H7 (cell line): ENCODE measurements at places on chromosomes 7 and 10.
A peak's percentile ranks its signal among the peaks of the same experiment; 100 is the strongest.

GRCh38 chr7:44216019-44216418, 15.2 kb downstream of the YKT6 start:
- peak; percentile 48 for DNase-seq

- no peak for DNase-seq
Observed at GRCh38 chr10:20302033-20302432, 485.8 kb downstream of the PLXDC2 start.

DNA sequence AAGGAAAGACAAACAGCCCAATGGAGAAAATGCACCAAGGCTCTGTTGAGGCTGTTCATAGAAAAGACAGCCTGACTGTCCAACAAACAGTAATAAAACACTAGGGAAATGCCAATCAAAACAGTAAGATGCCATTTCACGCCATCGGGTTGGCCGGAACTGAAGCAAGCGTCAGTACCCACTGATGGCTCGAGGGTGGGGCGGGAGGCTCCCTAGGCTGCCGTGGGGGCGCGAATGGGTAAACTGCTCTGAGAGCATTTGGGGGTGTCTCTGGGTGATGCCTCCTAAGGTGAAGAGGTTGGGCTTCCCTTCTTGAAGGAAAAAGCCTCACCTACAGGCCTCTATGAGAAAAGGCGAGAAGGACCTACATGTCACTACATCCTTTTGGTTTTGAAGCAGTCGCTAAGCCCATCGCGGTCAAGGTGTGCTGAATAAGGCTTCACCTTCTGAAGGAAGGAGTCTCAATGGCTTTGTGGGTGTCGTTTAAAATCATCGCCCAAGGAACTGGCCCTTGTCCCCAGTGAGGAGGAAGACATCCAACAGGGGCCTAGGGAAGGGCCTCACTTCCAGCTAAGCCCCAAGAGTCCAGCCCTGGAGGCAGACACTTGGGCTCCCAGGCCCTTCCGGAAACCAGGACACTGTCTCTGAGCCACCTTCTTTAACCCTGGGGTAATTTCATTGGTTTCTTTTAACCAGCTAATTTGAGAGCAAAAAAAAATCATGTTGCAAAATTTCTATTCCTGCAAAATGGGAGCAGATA, 98.5 kb upstream of the PPP2R2D start:
- DNase-seq = no peak

DNA sequence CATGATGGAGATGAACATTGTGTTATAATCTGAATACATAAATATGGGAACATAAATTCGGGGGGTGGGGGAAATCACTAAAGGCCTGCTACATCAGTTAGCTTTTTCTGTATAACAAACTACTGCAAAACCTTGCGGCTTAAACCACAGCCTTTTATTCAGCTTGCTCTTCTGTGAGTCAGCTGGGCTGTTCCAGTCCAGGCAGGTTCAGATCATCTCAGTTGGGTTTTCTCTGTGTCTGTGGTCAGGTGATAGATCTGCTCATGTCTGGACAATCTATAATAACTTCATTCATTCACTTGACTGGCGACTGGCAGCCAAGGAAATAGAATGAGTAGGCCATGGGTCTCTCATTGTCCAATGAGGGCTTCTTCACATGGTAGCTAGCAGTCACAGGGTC, 23.5 kb downstream of the HTR7 start:
- DNase-seq = no peak

DNA sequence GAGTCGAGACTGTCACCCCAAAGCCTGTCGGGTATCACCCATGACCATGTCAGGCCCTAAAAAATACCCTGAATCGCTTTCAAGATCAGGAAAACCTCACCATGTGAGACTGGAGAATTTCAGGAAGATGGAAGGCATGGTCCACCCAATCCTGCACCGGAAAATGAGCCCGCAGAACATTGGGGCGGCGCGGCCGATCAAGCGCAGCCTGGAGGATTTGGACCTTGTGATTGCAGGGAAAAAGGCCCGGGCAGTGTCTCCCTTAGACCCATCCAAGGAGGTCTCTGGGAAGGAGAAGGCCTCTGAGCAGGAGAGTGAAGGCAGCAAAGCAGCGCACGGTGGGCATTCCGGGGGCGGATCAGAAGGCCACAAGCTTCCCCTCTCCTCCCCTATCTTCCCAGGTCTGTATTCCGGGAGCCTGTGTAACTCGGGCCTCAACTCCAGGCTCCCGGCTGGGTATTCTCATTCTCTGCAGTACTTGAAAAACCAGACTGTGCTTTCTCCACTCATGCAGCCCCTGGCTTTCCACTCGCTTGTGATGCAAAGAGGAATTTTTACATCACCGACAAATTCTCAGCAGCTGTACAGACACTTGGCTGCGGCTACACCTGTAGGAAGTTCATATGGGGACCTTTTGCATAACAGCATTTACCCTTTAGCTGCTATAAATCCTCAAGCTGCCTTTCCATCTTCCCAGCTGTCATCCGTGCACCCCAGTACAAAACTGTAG, 176.2 kb downstream of the RTKN2 start:
- DNase-seq = no peak

DNA sequence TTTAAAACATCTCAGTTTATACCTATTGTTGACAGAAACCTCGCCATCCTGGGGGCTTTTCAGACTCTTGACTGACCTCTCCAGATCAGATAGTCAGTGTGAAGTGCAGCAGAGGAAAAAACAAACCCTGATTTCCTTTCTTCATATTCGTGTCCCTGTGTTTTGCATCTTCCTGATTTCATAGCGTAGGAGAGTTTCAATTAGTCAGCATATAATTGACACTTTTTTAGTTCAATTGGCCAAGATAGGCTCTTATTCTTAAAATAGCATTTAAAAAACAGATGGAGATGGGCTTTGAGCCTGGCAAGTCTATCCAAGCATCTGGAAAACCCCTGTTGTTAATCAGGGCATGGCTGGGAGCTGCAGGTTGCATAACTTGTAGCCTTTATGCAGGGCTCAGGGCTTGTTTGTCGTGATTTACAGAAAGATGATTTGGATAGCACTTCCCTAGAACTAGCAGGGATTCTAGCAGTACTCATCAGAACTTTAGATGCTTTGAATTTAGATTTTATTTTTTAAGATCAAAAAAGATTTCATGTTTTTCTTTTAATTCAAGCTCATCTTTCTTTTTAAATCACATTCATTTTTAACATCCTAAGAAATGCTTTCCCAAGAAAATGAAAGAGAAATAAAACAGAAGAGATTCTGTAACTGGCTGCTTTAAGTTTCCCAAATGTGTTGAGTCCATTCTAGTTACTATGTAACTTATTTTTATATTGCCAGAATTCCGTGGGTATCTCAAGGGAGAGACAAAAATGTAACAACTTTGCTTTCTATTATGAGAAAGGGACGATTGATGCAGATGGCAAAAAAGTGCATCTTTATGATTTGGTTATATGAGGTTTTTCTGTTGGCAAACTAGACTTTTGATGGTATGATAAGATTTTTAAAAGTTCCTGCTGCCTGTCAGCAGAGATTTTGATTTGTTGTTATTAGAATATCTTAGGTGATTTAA, 270.8 kb upstream of the FZD8 start:
- no peak for DNase-seq

DNA sequence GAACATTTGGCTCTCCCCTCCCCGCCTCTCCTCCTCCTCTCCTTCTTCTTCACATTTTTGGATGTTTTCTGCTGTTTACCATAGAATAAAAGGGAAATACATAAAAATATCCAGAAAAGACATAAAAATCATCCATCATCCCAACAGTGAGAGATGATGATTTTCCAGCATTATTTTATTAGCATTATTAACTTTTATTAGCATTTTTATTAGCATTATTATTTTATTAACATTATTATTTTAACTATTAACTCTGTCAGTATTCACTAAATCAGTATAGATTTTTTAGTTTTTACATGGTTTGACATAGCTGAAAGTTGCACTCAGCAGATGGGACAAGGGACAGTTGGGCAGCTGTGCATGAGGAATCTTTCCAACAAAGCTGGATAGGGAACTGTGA, 16.2 kb upstream of the SLC35B4 start:
- DNase-seq = no peak

DNA sequence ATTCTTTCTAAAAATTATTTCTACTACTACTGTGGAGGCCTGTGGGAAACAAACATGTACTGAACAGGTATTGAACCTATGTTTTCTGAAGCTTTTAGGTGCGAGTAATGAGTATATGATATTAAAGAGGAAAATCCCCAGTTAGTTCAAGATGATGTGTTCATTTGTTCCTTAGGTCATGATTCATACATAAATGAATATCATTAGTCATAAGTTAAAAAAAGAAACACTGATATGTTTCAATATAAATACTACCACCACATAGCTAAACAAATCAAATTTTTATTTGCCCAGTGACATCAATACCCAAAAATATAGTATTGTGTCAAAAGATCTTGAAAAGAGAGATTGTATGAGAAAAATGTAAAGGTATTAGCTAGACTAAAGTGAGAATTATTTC, 210.7 kb upstream of the GNAI1 start:
- DNase-seq = no peak

DNA sequence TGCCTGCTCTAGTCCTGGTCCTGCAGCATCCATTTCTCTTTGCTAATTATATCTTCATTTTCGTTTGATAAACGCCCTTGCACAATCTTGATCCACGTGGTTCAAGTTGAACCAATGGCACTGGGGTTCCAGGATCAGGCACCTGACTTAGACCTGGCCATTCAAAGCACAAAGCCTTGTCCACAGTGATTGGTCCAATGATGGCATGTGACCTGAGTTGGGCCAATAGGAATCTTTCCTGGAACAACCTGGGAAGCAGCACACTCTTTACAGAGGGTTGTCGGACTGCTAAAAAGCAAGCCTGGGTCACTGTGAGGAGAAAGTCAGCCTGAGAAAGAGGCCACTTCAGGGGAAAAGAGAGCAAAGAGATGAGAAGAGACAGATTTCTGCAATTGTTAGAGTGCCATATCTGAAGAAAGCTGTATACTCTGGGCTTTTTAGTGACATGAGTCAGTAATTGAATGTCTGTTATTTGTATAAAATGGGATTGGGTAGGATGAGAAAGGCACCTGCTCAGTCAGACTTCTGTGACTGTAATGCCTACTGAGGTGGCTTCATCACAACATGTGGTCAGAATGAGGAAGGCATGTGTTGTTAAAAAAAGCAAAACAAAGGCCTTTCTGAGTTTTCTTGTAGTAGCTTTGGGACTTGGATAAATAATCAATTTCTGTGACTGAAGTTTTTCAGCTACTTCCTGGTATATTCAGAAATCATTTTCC, 4.4 kb upstream of the STEAP4 start:
- DNase-seq = no peak

GRCh38 chr10:92914478-92915325, 66.4 kb downstream of the EXOC6 start:
- peak; percentile 13 for DNase-seq

- DNase-seq = no peak
Observed at GRCh38 chr10:88680958-88681357, 16.7 kb downstream of the LIPF start.

DNA sequence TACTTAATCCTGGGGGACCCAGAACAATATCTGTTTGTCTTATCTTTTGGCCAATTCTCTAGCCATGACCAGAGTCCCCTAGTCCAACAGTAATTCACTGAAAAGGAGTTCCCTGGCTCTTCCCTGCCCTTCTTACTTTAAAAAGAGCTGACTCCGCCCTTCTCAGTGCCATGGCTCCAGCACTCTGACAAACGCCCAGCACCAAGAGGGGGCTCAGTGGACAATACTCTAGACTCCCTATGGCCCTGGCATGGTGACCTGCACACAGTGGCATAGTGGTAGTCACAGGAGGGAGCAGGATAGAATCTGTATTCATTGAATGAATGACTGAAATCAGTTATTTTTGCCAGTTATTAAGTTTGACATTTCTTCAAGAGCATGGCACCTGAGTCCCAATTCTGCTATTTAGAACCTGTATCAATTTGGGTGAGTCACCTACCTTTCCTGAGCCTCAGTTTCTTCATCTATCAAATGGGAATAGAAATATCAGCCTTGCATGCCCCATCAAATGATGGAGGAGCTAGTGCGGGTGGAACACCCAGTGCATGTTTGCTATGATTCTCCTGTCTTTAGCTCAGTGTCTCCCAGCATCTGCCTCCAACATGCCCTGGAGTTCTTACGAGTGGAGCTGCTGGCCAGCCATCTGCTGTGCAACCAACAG, 69.4 kb downstream of the CLEC2L start:
- no peak for DNase-seq

- DNase-seq = peak; percentile 27
Observed at GRCh38 chr7:416761-417624, 102.7 kb downstream of the PDGFA start.

GRCh38 chr10:97599272-97599619, 9.7 kb downstream of the C10orf62 start:
- no peak for DNase-seq

DNA sequence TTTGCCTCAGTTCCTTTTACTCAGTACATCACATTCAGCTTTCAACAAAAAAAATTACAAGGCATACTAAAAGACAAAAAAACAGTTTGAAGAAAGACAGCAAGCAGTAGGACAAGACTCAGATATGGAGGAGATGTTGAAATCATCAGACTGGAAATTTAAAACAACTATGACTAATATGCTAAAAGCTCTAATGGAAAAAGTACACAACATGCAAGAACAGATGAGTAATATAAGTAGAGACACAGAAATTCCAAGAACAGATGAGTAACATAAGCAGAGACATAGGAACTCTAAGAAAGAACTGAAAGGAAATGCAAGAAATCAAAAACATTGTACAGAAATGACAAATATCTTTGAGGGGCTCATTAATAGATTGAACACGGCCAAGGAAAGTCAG, 402.6 kb downstream of the NEBL start:
- DNase-seq = no peak

DNA sequence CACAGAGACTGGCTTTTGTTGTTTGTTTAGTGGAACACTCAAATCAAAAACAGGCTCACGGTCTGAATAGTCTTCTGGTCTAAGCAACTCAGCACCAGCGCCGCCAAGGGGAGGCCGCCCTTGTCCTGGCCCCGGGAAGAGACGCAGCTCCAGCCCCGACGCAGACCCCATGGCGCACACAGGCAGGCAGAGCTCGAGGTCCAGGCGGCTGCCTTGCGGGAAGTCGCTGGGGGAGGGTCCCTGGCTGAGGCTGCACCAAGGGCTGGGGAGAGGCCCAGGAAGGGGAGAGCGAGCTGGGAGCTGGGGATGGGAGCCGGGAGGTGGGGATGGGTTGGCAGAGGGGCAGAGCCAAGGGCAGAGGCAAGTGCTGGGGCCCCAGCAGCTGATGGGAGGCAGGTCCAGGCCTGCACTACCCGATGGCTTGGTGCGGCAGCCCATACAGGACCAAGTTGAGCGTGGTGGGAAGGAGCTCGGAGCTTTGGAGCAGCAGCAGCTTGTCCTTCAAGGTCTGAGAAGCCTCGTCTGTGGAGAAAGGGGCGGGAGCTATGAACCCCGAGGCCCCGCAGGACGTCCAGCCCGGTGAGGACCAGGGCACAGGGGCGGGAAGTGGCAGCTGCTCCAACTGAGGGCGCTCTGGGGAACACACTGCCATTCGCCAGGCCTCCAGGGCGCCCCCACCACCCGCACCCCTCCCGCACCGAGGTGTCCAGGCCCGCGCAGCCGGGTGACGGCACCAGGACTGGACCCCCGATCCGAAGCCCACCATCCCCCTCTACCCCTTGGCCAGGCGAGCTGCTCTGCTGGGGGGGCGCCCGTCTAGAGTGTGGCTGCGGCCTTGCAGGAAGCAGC, 22.7 kb upstream of the NKX6-2 start:
- DNase-seq = peak; percentile 87

- no peak for DNase-seq
Observed at GRCh38 chr7:20561908-20562307, 53.6 kb upstream of the ABCB5 start.
